ENCODE measurements at places on chromosomes 16 and 17. TPM values are rescaled to one million over a fixed set of nuclear protein-coding genes. Genes with fewer than 3 reads are reported as not detected.

The MYO1D gene
- 30.2 TPM for total RNA-seq

The CHST4 gene
- not detected for total RNA-seq

The TRPV2 gene
- 36.6 TPM for total RNA-seq

The CCL4 gene
- total RNA-seq: not detected

The KCTD11 gene
- total RNA-seq: 6.8 TPM

The SCNN1G gene
- not detected for total RNA-seq

The HS3ST3A1 gene
- total RNA-seq: 4.1 TPM

The KRTAP1-5 gene
- total RNA-seq: 0.57 TPM

The HOXB1 gene
- not detected for total RNA-seq

The KRT36 gene
- total RNA-seq: not detected

The SPECC1 gene
- total RNA-seq: 9.0 TPM

The ZNF75A gene
- total RNA-seq: 12.7 TPM

The ATF7IP2 gene
- total RNA-seq: 0.74 TPM

The MAF gene
- 21.9 TPM for total RNA-seq

The TPSB2 gene
- total RNA-seq: not detected

The FOXL1 gene
- total RNA-seq: 2.7 TPM

The CCT6B gene
- total RNA-seq: 3.0 TPM

The KREMEN2 gene
- total RNA-seq: not detected

The TLCD1 gene
- total RNA-seq: 4.3 TPM

The PLD6 gene
- 2.9 TPM for total RNA-seq

The TPSG1 gene
- total RNA-seq: not detected

The TMEM114 gene
- not detected for total RNA-seq

The ZSCAN10 gene
- total RNA-seq: not detected

The KRTAP4-5 gene
- not detected for total RNA-seq

The KRT28 gene
- not detected for total RNA-seq

The CDRT15L2 gene
- total RNA-seq: not detected

The PARD6A gene
- total RNA-seq: 0.65 TPM

The HAS3 gene
- 2.4 TPM for total RNA-seq

The MT1M gene
- total RNA-seq: 0.74 TPM

The TSC2 gene
- total RNA-seq: 37.8 TPM

The UMOD gene
- total RNA-seq: not detected

The FBXW10 gene
- 0.09 TPM for total RNA-seq

The CCDC154 gene
- 0.14 TPM for total RNA-seq

The GRAPL gene
- total RNA-seq: not detected

The C17orf78 gene
- not detected for total RNA-seq

The SLC4A1 gene
- not detected for total RNA-seq

The LPO gene
- total RNA-seq: not detected

All from smooth muscle cell of bladder (primary cell).